Left cardiac atrium (tissue), 4 donors: ENCODE measurements at places on chromosomes 7 and 10.

DNA sequence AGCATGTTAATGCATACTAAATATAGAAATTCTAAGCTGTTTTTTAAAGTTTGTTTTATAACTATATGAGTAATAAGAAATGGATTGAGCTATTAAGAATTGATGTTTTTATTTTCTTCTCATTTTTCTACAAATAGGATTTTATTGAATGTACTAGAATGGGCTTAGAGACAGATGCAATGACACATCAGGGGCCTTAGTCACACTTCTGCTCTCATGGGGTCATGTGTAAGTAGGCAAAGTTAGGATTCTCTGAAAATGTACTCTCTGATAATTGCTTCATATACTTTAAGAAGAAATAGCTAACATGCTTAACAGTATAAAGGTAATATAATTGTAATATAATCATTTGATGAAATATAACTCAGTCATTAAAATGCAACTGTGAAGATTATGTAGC lies 154.6 kb downstream of the ZNF438 start:
- DNase-seq: no peak

GRCh38 chr10:51687296-51687695 lies 12.1 kb downstream of the CSTF2T start:
- DNase-seq: no peak

DNA sequence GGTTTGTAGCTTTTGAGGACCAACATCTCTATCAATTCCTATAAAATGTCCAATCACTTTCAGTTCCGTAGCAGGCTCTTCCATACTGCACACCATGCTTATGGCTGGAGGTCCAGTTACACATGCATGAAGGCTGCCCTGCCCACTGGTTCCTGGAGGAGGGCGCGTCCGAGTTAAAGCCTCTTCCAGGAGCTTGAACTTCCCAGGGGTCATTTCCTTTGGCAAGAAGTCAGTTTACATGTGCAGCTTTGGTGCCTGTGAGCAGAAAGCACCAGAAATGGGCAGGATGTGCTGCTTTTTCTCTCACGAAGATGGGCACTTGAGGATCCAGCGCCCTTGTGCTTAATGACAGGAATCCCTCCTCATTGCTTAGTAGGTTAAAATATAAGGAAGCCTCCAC lies 17.6 kb upstream of the PHYH start:
- peak; percentile 62 for DNase-seq

GRCh38 chr10:42973870-42974692 lies 102.8 kb upstream of the RET start:
- no peak for DNase-seq

DNA sequence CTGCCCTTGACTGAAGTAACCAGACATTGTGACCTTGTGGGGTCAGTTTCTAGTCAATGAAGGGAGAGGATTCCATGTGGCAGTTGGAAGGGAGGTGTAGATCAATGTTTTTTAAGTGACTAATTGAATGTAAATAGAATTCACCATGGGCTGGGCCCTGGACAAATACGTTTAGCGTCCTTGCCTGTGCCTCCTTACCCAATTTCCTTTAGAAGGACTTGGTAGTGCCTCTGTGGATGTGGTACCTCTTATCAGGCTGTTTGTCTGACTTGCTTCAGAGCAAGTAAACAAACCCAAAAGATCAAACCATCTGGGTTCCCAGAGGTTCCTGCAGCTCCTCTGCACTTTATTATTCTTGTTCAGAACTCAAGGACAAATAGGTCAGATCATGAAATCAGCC lies 4.3 kb upstream of the KAT6B start:
- DNase-seq: no peak

DNA sequence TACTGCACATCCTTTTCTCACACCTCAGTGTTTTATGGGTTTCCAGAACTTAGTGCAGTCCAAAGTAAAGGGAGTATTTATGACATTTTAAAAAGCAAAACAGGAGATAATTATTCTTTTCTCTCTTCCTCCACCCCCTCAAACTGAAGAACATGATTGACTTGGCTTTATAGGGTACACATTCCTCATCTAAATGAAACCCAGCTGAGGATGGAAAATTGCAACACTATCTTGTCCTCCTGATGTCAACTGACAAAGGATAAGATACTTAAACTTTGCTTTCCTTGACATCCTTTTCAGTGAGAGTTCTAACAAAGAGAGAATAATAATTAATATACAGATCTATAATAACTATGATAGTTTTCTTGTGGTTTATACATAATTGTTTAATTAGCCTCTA lies 299.1 kb downstream of the BBS9 start:
- no peak for DNase-seq

DNA sequence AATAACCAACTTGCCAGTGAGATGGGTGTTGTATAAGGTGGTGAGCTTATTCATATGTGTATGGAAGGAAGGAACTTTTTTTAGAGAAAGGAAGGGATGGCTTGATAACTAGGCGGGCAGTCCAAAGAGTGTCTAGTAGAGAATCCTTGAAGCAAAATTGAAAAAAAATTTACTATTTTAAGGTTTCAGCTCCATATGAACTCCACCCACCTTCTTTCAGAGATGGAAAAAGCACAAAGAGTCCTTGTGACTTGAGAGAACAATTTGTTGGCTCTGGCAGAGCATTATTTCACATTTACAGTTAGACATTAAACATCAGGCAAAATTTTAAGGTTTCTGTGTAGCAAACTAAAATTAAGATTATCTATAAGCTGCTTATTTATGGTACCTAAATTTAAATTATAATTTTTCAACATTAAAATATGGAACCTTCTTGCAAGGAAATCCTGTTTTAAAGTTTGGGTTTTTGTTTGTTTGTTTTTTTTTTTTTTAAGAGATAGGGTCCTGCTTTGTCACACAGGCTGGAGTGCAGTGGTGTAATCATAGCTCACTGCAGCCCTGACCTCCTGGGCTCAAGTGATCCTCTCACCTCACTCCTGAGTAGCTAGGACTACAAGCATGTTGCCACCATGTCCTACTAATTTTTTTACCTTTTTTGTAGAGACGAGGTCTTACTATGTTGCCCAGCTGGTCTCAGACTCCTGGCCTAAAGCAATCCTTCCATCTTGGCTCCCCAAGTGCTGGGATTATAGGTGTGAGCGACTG lies 12.2 kb downstream of the PTPN12 start:
- DNase-seq: no peak

DNA sequence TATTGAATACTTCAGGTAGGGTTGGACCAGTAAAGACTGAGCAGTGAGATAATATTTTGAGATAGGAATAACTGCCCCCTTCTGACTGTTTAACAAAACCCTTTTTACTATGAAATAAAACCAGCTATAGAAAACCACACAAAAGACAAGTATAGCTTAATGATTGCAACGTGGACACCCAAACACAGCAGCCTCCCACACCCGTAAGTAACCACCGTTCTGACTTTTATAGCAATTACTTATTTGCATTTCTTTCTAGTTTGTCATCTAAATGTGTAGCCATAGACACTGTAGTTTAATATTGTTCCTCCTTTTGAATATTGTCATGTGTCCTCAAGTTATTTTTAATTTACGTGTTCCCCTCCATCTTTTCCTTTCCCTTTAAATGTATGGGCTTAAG lies 42.9 kb upstream of the SYPL1 start:
- no peak for DNase-seq

- DNase-seq: no peak
These were observed 750.7 kb upstream of the SORCS1 start for GRCh38 chr10:107915215-107915610.

DNA sequence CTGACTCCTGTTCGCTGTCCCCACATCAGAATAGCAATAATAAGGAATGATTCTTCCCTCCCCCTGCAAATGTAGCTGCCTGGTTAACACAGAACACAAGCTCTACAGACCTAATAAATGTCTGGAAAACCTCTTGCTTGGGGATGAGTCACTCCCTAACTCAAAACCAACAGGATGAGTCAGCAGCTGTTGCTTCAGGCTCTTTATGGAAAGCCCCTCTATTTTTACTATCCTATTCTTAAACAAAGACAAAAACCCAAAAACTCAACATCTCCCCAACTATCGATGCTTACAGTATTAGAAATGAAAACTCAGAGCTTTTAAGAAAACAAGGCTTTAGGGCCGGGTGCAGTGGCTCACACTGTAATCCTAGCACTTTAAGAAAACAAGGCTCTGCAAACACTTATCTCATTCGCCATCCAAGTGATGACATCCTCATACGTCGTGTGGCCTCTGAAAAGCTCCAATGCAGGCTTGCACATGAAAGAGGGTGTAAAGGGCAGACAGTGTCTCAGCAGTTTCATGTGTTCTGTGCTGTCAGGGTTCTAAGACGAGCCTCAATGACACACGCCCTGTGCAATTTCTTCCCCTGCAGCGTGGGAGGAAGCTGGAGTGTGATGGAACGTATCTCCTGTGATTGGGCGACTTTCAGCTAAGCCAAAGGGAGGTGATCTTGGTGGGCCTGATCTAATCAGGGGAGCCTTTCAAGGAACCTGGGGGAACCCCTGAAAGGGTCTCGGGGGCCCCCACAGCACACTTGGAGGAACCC lies 70.1 kb downstream of the AMZ1 start:
- DNase-seq: peak; percentile 50

GRCh38 chr10:6490614-6491013 lies 89.5 kb downstream of the PRKCQ start:
- DNase-seq: no peak

GRCh38 chr10:36630267-36630666 lies 495.1 kb upstream of the ANKRD30A start:
- no peak for DNase-seq

DNA sequence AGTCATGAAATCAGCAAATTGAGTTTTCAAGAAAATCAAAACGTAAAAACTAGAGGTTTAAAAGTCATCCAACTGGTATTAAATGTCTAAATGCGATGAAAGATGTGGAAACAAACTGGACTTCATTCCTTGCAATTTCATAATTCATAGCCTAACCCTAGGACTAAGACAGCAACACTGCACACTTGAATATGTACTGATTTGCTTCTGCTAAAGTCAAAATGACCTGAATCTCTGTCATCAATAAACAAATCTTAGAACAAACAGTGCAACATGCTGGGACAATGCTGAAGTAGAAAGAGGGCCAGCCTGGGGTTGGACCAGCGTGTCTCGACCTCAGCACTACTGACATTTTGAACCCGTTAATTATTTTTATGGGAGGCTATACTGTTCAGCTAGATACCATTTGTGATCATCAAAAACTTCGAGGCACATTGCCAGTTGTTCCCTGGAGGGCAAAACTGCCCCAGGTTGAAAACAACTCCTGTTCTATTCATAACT lies 47.1 kb downstream of the MYOF start:
- DNase-seq: no peak

DNA sequence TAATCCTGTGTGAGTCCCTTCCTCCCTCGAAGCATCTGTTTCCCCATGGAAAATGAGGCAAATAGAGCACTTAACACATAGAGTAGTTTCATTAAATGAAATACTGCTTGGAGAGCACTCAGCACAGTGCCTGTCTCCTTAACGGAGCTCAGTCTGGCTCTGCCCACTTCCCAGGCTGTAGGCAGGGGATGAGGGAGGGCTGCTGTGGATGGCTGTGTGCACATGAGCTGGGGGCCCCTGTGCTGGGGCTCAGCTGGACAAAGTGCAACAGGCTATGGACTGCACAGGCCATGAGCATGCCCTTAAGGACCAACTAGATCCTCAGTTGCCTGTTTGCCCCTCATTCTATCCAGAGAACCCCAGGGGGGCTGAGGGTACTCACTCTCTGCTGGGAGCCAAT lies 14.5 kb downstream of the ZCCHC24 start:
- no peak for DNase-seq

DNA sequence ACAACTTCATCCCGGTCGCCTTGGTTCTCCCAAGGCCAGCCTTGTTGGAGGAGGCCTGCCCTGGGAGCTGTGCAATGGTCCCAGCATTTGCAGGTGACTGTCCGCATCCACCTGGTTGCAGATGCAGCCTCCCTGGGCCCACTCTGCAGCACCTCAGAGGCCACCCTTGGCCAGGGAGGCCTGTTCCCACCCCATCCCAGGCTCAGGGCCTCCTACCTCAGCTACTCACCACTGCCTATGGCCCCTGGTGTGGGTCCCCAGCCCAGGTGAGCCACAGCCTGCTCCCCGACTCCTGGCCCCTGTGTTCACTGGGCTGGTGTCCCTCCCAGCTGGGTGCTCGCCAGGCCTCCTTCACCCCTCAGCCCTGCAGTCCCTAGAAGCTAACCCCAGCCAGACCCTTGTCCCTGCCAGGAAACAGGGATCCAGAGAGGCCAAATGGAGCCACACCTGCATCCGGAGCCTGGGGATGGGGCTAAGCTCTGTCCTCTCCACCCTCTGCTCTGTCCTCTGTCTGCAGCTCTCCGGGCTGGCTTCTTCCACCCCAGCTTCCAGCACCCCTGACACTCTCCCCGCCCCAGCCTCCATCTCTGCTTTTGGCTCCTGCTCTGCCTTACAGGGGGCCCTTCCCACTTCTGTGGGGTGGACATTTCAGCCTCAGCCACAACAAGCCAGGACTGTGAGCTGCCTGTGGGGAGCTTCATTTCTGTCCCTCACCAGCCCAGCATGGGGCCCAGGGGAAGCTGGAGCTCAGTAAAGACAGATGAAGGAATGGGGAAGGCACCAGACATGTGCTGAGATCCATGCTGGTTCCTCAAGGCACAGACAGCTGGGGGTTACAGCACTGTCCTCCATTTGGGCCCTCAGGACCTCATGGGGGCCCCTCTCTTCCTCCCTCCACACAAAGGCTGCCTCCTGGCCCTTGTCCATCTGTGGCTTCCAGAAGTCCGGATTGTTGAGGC lies 35.6 kb upstream of the ANTXRL start:
- no peak for DNase-seq

DNA sequence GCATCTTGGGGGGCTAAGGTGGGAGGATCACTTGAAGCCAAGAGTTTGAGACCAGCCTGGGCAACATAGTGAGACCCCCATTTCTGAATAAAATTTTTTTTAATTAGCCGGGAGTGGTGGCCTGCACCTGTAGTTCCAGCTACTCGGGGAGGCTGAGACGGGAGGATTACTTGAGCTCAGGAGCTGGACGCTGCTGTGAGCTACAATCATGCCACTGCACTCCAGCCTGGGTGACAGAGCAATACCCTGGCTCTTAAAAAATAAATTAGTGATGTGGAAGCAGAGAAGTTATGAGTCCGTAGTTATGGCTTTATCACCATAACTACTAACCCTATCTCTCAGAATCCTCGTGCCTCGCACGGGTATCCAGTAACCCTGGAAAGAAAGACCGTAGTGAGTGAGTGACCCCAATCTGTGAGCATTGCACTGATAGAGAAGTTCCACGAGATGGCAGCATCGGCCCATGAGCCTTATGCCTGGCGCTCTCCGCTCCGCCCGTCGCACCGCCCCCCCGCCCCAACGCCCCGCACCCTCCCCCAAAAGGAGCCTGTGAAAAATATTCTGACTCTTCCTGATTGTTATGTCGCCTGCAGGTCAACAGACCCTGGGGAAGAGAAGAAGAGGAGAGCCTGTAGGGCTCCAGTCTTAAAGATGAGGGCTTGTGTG lies 4.9 kb upstream of the SLC29A3 start:
- DNase-seq: peak; percentile 64

GRCh38 chr10:76582531-76582930 lies 1055.1 kb downstream of the KCNMA1 start:
- DNase-seq: no peak

GRCh38 chr10:97013568-97013967 lies 172.2 kb downstream of the SLIT1 start:
- DNase-seq: no peak

GRCh38 chr10:98293550-98294269 lies 25.7 kb upstream of the LOXL4 start:
- no peak for DNase-seq

- DNase-seq: no peak
These were observed 50.1 kb upstream of the ELN start for GRCh38 chr7:73977619-73978618.

- peak; percentile 54 for DNase-seq
These were observed 10.5 kb upstream of the MTPAP start for GRCh38 chr10:30359373-30360206.
